ENCODE measurements at places on chromosomes 6 and 20. TPM values are rescaled to one million over a fixed set of nuclear protein-coding genes. Genes with fewer than 3 reads are reported as not detected.

DNA sequence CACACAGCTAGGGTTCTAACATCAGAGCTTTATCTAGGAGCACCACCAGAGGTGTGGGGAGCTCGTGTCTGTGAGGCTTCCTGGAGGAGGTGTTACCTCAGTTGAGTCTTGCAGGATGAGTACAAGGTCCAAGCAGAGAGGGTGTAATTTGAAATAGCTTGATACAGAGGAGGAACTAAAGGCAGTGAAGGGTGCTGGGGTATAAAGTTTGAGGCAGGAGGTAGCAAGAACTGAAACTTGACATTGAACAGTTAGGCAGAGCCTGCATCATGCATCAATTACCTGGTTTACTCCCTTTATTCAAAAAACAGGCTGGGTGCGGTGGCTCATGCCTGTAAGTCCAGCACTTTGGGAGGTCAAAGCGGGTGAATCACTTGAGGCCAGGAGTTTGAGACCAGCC, 241.2 kb downstream of the UST start:
- no peak for DNase-seq

GRCh38 chr20:35004749-35005462, 49.2 kb downstream of the MYH7B start:
- DNase-seq, result no peak

GRCh38 chr6:106886922-106887797, 87.4 kb downstream of the CD24 start:
- no peak for DNase-seq

The LPA gene
- not detected for total RNA-seq

The MLIP gene
- not detected for total RNA-seq

- DNase-seq, result no peak
These were observed 95.7 kb upstream of the POPDC3 start for GRCh38 chr6:105275542-105275941.

Measured in activated CD4-positive, alpha-beta memory T cell treated with anti-CD3 and anti-CD28 coated beads, Interleukin-2, amount 10 ng/mL, durations not matched to agents 7 days and 5 days (primary cell).